ENCODE measurements at places on chromosomes 2 and 18. TPM values are rescaled to one million over a fixed set of nuclear protein-coding genes. Genes with fewer than 3 reads are reported as not detected.

Gene DHRS9
- not detected for total RNA-seq

Gene MEP1B
- not detected for total RNA-seq

GRCh38 chr2:34961822-34962221, 1362.7 kb upstream of the FAM98A start:
- no peaks in the 10 kb centered on the region for H3K27me3 ChIP-seq
- no peak overlapping the region for H3K27ac ChIP-seq
- no peaks in the 10 kb centered on the region for H3K4me1 ChIP-seq
- no peak for DNase-seq
- no peaks in the 10 kb centered on the region for H3K36me3 ChIP-seq
- no peak overlapping the region for H3K4me3 ChIP-seq

- no peaks in the 10 kb centered on the region for H3K27me3 ChIP-seq
- no peaks in the 10 kb centered on the region for H3K36me3 ChIP-seq
- no peak overlapping the region for H3K4me3 ChIP-seq
- DNase-seq, result no peak
Measured at GRCh38 chr2:233240897-233241296, 10.6 kb upstream of the ATG16L1 start.

- no peaks in the 10 kb centered on the region for H3K4me1 ChIP-seq
- H3K27ac ChIP-seq, result no peak overlapping the region
- no peaks in the 10 kb centered on the region for H3K36me3 ChIP-seq
- H3K27me3 ChIP-seq, result no peaks in the 10 kb centered on the region
Measured at GRCh38 chr2:202813387-202813786, 58.2 kb downstream of the ICA1L start.

Measured in neural progenitor cell (in vitro differentiated cells).